ENCODE measurements at places on chromosomes 1 and 21.

DNA sequence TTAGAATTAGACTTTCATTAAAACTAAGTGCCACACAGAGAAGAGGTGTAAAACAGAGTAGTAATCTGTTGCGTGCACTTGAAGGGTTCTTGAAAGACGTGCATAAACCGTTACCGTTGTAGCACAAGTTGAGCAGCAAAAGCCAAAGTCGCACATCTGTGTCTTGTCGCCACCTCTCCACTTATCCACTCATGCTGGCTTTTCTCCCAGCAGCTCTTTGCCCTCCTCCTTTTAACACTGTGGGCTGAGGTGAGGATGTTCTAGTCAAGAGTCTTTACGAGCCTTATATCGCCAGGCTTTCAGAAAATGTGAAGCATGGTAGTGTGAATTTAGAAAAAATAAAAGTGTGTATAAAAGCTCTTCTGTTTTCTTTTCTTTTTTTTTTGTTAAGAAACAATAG, 48.0 kb downstream of the NR5A2 start:
- DNase-seq = no peak
- no peak overlapping the region for H3K27ac ChIP-seq
- H3K36me3 ChIP-seq = no peaks in the 10 kb centered on the region
- H3K4me1 ChIP-seq = peaks cover 4% of the 10 kb centered on the region
- H3K4me3 ChIP-seq = no peak overlapping the region

DNA sequence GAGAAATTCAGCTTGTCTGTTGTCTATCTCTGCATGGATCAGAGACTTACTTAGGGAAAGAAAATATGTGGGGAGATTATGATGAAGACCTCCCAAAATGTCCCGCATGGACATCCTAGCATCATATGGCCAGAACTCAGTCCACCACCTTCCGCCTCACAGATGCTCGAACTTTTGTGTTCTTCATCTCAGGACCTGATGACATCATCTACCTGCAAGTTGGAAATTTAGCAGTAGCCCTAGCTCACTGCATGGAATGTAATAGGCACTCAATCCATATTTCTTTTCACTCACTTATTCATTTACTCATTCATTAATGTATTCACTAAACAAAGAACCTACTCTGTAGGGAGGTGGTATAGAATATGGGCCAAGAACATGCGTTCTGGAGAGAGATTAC, 96.8 kb downstream of the CLIC6 start:
- H3K4me3 ChIP-seq = no peak overlapping the region
- no peaks in the 10 kb centered on the region for H3K36me3 ChIP-seq
- no peaks in the 10 kb centered on the region for H3K27me3 ChIP-seq
- no peak overlapping the region for H3K27ac ChIP-seq

GRCh38 chr1:92957030-92957734, 4.1 kb downstream of the DIPK1A start:
- H3K4me3 ChIP-seq = no peak overlapping the region
- H3K27ac ChIP-seq = no peak overlapping the region
- no peaks in the 10 kb centered on the region for H3K27me3 ChIP-seq
- no peaks in the 10 kb centered on the region for H3K36me3 ChIP-seq
- DNase-seq = no peak
- H3K4me1 ChIP-seq = peaks cover 8% of the 10 kb centered on the region

DNA sequence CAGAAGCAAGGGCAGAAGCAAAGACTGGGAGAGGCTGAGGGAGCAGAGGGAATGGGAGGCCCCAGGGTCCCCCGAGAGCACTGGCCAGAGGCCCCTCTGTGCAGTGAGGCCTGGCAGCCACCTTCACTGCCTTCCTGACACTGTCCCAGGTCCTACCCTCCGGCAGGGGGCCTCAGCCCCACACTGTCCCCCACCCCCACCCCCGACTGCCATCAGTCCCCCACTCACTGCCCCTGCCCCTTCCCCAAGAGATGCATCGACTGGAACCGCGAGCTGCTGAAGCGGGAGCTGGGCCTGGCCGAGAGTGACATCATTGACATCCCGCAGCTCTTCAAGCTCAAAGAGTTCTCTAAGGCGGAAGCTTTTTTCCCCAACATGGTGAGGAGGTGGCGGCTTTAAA, 13.0 kb upstream of the PADI6 start:
- no peaks in the 10 kb centered on the region for H3K27me3 ChIP-seq
- H3K36me3 ChIP-seq = no peaks in the 10 kb centered on the region
- no peaks in the 10 kb centered on the region for H3K4me1 ChIP-seq
- no peak for DNase-seq

DNA sequence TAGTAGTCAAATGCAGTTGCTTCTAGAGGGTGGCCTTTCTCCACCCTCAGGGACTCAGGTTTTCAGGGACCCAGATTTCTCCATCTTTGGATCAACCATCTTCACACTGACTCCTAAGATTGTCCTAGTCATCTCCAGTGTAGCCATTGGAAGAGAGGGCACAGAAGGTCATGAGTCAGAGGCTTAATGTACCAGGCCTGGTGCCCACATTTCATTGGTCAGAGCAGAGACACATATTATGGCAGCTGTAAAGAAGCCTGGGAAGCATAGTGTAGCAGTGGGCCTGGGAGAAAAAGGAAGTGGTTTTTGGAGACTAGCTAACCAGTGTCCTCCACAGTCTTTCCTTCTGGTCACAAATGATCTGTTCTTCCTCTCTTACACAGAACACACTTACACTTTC, 122.5 kb downstream of the GIPC2 start:
- no peaks in the 10 kb centered on the region for H3K27me3 ChIP-seq
- H3K36me3 ChIP-seq = no peaks in the 10 kb centered on the region
- no peaks in the 10 kb centered on the region for H3K4me1 ChIP-seq
- DNase-seq = no peak

GRCh38 chr21:46425571-46425970, 33.1 kb upstream of the DIP2A start:
- peaks cover 67% of the 10 kb centered on the region for H3K36me3 ChIP-seq
- H3K4me1 ChIP-seq = no peaks in the 10 kb centered on the region
- no peak overlapping the region for H3K4me3 ChIP-seq
- DNase-seq = no peak
- H3K27me3 ChIP-seq = no peaks in the 10 kb centered on the region
- peak overlapping the region; percentile 30 for H3K27ac ChIP-seq

DNA sequence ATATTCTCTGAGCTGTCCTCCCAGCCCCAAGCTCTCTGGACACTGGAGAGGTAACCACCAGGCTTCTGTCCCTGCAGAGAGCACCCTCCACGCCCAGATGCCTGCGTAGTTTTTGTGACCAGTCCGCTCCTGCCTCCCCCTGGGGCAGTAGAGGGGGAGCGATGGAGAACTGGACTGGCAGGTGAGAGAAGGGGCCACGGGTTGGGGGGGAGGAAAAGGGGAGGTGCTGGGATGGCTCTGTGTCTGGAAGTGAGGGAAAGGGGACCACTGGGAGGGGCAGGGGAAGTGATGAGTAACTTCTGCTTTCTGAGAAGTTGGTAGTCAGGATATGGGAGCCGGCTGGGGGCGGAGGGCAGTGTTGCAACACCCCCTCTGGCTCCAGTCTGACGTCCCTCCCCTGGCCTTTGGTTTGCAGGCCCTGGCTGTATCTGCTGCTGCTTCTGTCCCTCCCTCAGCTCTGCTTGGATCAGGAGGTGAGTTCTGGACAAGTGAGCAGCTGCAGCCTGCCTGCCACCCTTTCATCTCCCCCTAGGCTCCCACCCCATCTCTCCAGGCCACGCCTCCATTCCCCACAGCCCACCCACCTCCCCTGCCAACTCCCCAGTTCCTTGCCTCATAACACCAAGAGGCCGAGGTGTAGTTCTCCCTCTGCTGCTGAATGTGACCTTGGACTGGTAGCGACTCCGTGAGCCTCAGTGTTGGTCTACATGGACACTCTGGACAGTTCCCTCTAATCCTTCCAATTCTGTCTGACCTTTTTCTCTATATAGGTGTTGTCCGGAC, 3.1 kb downstream of the ADAMTSL4 start:
- no peak overlapping the region for H3K4me3 ChIP-seq

GRCh38 chr1:1624443-1625403, 7.2 kb upstream of the MMP23B start:
- H3K27me3 ChIP-seq = peaks cover 8% of the 10 kb centered on the region
- H3K4me3 ChIP-seq = no peak overlapping the region
- no peak overlapping the region for H3K27ac ChIP-seq

DNA sequence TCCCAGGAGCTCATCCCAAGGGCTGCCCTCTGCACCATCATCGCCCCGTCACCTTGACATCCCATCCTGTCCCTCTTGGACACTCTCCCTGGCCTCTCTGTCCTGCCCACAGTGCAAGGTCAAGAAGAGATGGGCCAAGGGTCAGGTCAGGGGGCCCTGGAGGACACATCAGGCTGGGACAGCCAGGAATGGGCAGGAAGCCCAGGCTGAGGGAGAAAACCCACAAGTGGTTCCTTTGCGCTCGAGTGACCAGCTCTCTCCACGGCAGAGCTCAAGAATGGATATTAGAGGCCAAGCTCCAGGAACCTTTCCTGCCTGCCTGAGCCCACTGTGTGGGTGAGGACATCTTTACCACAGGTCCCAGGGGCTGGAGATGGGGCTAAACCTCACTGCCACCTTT, 41.0 kb downstream of the KCNN3 start:
- H3K27ac ChIP-seq = no peak overlapping the region
- H3K27me3 ChIP-seq = no peaks in the 10 kb centered on the region
- no peak for DNase-seq
- H3K4me1 ChIP-seq = no peaks in the 10 kb centered on the region

DNA sequence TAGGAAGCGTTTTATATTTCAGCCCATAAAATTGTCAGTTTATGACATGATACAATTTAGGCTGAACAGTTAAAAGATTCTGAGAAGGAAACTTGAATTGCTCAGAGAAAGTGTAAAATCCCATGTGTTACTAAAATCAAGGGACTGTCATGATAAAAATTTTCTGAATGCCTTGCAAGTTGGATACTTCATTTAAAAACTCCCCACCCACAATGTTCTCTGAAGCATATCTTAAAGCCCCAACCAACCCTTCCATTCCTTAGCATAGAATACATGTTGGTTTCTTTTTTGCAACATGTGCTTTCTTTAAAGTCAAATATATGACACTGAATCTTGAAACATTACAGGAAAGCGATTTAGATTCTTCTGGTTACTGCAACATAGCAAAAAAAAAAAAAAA, 97.4 kb downstream of the MRPL39 start:
- no peak overlapping the region for H3K4me3 ChIP-seq
- H3K4me1 ChIP-seq = no peaks in the 10 kb centered on the region
- no peaks in the 10 kb centered on the region for H3K36me3 ChIP-seq
- no peak for DNase-seq
- no peak overlapping the region for H3K27ac ChIP-seq

GRCh38 chr1:178456472-178456871, 40.3 kb downstream of the CLEC20A start:
- no peaks in the 10 kb centered on the region for H3K4me1 ChIP-seq
- no peak for DNase-seq
- no peak overlapping the region for H3K4me3 ChIP-seq
- no peak overlapping the region for H3K27ac ChIP-seq

DNA sequence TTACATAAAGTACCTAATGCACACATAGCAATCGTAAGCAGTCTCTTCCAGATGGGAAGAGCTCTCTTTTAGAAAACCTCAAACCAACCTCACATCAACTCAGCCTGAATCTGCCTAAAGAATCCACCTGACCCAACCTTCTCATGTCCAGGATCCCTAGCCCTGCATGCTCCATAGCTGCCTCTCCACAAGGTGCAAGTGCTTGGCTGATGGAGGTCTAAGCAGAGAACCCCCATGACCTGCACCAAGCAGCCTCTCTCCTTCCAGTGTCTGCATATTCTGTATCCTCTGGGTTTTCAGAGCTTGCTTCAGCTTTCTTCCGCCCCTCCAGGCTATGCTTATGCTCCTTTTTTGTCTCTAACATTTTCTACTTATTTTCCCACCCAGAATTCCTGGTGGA, 2.5 kb downstream of the LY9 start:
- no peak overlapping the region for H3K4me3 ChIP-seq
- no peaks in the 10 kb centered on the region for H3K36me3 ChIP-seq
- no peaks in the 10 kb centered on the region for H3K4me1 ChIP-seq

- H3K4me1 ChIP-seq = peaks cover 23% of the 10 kb centered on the region
- no peak overlapping the region for H3K4me3 ChIP-seq
- no peak overlapping the region for H3K27ac ChIP-seq
- H3K27me3 ChIP-seq = no peaks in the 10 kb centered on the region
- no peak for DNase-seq
Measured at GRCh38 chr1:200128944-200129879, 101.7 kb downstream of the NR5A2 start.

DNA sequence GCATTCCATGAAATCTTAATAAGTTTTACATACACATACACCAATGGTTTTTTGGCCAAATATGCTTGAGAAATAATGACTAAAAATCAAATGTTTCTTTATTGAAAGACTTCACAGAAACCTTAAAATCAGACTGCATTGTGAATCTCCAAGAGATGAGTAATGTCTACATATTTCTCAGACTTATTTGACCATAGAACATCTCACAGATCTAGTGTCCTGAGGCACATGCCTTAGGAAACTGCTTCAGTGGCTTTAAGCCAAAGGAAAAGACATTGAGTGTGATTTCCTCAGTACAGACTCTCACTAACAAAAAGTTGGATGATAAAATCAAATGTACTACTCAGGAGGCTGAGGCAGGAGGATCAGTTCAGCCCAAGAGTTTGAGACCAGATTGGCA, 6.2 kb upstream of the C1orf105 start:
- no peaks in the 10 kb centered on the region for H3K4me1 ChIP-seq
- DNase-seq = no peak
- no peaks in the 10 kb centered on the region for H3K36me3 ChIP-seq
- H3K27ac ChIP-seq = no peak overlapping the region
- no peak overlapping the region for H3K4me3 ChIP-seq
- no peaks in the 10 kb centered on the region for H3K27me3 ChIP-seq

DNA sequence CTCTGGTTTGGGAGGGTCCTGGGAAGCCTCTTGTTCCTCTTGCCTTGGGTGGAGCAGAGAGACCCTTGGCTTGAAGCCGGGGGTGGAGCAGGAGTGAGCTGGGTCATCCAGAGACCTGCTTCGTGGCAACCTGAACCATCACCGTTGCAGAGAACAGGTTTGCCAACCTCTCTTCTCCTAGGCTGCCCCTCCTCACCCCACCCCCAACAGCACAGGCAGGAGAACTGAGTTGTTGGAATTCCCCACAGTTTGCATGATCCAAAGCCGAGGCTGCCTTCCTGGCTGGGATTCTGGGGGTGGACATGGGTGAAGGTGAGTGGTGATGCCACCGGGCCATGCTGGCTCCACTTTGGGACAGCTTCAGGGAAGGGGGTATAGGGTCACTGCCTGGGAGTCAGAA, 2.2 kb downstream of the WNT4 start:
- peaks cover 19% of the 10 kb centered on the region for H3K4me1 ChIP-seq
- no peaks in the 10 kb centered on the region for H3K27me3 ChIP-seq
- DNase-seq = no peak
- no peak overlapping the region for H3K27ac ChIP-seq
- no peaks in the 10 kb centered on the region for H3K36me3 ChIP-seq
- H3K4me3 ChIP-seq = no peak overlapping the region

Data from upper lobe of left lung (tissue), 6 donors.